Esophagus squamous epithelium (tissue), 5 donors: ENCODE measurements at places on chromosomes 3 and 15.

GRCh38 chr3:171748064-171748924 lies 62.0 kb downstream of the PLD1 start:
- DNase-seq = no peak

DNA sequence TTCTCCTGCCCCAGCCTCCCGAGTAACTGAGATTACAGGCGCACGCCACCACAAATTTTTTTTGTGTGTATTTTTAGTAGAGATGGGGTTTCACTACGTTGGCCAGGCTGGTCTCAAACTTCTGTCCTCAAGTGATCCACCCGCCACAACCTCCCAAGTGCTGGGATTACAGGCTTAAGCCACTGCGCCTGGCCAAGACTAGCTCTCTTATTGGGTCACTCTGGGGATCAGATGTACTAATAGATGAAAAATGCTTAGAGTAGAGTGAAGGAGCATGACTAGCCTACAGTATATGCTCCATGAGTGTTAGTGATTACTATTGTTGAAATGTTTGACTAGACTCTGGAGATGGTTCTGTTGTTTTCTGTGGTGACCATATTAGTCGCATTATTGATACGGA lies 21.8 kb downstream of the RARB start:
- DNase-seq = no peak

DNA sequence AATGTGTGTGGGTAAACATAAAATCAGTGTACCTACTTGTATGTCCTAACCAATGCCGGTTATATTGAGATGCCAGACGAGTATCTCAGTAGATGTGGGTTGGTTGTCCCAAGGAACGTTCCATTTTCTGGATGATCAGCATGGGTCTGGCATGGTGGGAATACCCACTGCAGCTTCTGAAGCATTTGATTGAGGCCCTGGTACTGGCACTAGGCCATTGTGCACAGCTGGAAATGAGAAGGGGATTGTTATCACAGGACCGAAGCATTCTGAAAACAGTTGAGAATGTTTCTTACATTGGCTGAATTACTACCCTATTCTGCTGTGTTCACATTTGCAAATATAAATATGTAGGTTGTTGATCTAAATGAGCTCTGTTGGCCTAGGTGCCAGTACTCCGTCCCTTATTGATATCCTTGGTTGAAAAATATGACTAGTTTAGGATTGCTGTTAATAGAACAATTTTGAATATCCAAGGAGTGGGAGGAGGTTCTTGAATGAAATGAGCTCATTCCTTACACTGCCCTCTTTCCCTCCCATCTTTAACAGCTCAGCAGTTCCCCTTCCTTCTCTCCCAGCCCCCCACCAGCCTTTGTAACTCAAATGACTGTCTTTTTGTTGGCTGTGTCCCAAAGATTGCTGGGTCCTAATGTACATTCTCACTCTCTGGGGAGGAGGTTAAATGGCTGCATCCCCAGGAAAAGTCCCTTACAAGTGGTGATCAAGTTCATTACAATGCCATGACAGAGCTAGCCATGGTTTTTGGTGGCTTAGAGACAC lies 293.3 kb upstream of the TPM1 start:
- no peak for DNase-seq

- DNase-seq = no peak
Observed at GRCh38 chr15:73442421-73442820, 543 bp upstream of the REC114 start.

DNA sequence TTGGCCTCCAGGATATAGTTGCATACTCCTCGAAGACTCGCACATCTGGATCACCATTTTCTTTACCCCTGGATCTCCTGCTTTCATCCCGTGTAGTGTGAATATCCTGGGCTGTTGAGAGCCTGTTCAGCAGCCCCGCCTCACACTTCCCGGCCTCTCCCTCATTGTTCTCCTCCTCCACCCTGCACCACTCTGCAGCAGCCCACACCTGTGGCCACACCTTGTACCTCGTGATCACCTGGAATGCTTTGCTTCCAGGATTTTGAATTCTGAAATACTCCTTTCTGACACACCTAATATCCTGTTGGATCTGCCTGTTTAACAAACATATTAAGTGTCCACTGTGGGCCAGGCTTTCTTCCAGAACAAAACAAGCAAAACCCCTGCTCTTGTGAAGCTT lies 14.4 kb downstream of the ABHD17C start:
- no peak for DNase-seq
